Lung (tissue), 17 donors: ENCODE measurements at places on chromosomes 16 and 17.

DNA sequence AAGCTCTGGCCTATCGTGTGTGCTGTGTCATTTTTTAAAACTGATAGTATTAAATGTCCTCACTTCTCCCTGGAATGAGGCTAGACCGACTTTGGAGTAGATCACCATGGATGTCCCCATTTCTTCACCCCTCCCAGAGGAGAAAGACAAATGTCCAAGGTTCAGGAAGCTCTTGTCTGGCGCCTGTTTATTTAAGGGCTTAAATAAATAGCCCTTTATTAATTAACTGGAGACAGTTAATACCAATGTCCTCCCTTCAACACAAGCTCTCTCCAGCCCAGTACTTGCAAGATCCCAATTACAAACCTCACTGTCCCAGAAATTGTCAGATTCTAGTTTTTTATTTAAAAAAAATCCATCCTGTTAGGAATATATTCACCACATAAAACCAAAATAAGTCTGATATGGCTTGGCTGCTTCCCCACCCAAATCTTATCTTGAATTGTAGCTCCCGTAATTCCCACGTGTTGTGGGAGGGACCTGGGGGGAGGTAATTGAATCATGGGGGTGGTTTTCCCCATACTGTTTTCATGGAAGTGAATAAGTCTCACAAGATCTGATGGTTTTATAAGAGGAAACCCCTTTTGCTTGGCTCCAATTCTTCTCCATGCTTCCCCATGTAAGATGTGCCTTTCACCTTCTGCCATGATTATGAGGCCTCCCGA, 344.4 kb downstream of the SHISA9 start:
- DNase-seq: no peak

DNA sequence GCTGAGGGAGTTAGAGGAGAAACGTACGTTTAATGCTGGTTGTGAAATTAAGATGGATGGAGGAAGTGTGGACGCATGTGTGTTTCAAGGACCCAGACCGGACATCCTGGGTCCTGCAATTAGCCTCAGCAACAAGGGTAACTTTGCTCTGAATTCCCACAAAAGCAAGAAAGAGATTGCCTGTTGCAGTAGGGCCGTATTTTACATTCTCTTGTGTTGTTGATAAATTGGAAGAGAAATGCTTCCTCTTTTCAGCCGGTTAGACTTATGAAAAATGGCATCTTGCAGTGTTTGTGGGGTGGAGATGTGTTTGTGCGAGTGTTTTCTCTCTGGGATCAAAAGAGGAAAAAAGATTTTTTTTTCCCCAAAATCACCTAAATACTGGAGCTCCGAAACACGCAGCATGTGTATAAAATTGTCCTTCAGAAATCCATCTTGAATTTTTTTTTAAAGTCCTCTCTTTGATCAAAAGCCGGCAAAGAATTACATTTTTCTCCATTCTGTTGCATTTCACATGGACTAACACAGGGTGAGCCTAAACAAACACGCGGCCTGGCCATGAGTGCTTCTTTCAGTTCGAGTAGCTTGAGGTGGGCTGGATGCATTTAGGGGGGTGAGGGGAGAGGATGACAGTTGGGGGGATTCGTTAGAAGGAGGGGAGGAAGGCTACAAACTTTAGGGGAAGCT, 251.6 kb downstream of the C16orf95 start:
- DNase-seq: no peak

DNA sequence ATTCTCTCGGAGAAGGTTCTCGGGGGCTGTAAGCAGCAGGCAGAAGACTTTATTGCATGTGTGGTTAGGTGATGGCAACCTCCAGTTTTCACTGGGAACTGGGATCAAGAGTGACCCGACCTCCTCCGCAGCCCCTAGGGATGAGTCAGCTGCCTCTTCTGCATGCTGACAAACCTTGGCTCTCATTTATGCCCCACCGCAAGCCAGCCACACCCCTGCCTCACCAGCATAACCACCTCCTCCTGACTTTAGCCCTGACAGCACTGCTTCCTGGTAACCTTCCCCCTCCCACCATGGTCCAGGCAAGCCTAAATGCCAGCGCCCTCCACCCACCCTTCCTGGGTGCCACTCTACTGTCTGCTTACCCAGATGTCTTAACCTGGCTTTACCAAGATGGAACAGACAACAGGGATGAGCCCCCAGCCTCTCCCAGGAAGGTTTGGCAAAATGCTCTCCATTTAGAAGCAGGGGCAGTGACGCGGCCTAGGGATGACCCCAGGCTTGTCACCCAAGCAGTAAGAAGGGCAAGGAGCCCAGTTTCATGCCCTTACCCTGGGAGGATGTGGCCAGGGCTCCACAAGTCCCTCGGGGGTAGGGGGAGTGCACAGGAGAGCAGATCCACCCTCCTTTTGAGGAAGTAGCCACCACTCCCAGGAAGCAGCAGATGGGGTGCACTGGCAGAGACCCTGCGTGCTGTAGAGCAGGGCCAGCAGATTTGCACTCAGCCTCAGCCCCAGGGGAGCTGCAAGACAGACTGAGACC, 73.5 kb downstream of the GOSR1 start:
- DNase-seq: no peak

GRCh38 chr17:53765609-53766008, 57.1 kb upstream of the KIF2B start:
- no peak for DNase-seq

DNA sequence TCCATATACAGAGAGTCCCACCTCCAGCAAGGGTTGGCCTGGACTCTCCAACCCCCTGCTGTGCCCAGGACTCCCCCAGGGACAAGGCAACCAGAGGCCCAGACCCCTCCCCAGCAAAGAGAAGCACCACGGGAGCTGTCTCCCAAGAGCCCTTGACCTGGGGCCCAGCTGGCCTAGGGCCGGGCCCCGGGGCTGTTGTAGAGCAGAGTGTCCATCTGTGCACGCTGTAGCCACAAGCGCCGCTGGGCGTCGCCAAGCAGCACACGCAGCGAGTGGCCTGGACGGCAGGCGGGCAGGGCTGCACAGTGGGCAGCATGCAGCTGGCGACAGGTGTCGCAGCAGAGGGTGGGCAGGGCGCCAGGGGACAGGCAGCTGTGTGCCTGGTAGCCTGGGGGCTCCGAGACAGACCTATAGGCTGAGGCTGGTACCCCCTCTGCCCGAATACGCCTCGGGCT, 4.3 kb downstream of the SPATA2L start:
- DNase-seq: no peak

GRCh38 chr17:17907469-17907868, 64.7 kb downstream of the TOM1L2 start:
- DNase-seq: no peak

DNA sequence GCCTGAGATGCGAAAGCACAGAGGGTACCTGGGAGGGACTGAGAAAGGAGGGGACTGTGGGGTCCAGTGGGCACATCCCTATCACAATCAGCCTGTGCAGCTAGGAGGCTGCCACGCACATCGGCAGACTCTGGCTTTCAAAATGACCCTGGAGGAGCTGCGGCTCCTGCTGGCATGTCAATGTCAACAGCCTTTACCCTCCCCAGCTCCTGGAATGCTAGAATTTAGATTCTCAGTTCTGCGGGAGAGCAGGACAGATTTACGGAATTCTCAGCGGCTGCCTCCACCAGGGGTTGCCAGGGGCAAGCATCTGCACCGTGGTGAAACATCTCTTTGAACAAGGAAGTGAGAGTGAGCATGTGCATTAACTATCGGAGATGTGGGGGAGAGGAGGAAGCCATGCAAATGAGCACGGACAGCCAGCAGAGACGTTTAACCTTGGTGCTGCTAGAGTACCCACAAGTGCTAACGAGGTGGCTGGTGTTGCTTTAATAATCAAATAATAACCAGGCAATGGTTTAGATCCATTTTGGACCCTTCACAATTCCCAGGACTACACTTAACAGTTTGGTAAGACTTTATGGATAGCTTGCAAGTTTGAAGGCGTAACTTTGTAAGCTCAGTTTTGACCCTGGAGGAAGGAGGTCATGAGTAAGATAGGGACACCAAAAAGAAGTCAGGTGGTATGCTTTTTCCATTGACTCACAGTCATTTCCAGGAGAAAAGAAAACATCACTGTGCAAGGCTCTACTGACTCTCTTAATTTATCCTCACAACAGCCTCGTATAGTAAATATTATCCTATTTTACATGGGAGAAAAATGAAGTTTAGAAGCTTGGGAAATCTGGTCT, 54.1 kb downstream of the XYLT1 start:
- peak; percentile 42 for DNase-seq

- DNase-seq: no peak
Measured at GRCh38 chr17:65925606-65926307, 266.2 kb downstream of the CEP112 start.

GRCh38 chr17:79750650-79751545, 20.2 kb downstream of the ENPP7 start:
- DNase-seq: no peak

DNA sequence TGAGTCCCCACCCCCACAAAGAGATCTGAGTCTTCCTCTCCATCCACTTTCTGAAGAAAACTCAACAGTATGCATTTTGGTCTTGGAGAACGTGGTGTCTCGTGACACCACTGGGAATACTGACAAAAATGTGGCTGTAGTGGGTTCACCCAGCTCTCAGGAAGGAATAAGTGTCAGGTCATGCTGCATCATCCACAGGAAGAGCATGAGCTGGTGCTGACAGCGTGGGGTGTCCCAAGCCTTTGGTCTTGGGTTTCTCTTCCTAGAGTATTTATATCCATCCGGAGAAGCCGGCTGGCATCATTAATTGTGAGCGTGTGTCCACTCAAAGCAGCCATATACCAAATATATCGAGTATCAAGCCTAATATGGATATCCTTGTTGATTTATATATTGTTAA, 55.9 kb downstream of the C17orf67 start:
- DNase-seq: peak; percentile 20

DNA sequence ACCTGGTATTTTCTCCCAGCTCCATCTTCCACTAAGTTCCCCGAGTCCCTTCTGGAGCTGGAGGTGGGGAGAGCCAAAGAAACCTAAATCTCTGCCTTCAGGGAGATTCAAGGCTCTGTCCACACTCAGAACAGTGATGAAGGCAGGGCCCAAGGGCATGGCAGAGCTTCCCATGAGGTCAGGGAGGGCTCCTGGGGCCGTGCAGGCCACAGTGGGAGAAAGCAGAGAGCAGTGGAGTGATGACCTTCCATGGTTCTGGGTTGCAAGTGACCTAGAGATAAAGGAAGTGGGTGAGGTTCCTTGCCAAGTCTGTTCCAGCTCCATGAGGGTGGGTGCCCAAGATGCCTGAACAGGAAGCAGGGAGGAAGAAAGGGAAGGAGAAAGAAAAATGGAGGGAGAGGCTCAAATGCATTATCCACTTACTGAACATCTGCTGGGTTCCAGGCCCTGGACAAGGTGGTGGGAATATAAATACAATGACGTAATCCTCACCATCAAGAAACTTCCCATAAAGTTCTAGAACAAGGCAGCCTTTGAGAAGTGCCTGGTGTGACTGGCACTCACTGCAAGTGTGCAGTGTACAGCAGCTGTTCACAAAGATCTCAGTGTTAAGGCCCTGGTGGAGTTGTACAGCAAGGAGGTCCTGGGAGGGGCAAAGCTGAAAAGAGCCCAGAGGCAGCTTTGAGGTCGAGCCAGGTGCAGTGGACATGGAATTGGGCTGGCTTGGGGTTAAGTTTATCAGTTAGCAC, 13.3 kb downstream of the TBKBP1 start:
- peak; percentile 56 for DNase-seq

DNA sequence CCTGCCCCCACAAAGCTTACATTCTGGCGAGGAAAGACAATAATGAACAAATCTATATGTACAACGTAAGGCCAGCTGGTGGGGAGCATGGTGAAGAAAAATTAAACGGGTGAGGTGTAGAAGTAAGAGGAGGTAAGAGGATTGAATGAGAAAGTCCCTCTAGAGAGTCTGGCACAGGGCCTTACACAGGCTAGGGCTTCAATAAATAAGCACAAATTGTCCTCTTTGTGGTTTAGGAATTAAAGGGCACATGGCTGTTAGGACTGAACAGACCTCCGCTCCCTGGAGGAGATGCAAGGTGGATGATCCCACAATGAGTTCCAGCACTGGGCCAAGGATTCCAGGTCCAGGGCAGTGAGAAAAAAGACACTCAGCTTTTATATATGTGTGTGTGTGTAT, 43.1 kb upstream of the HAPSTR1 start:
- DNase-seq: no peak

- peak; percentile 38 for DNase-seq
Measured at GRCh38 chr17:81870131-81870980, 781 bp downstream of the ARHGDIA start.

- DNase-seq: no peak
Measured at GRCh38 chr17:60436676-60437075, 14.4 kb downstream of the CHCT1 start.

GRCh38 chr16:6926341-6926740, 406.3 kb upstream of the RBFOX1 start:
- no peak for DNase-seq

GRCh38 chr16:4780235-4780634, 7.9 kb downstream of the SEPTIN12 start:
- no peak for DNase-seq

DNA sequence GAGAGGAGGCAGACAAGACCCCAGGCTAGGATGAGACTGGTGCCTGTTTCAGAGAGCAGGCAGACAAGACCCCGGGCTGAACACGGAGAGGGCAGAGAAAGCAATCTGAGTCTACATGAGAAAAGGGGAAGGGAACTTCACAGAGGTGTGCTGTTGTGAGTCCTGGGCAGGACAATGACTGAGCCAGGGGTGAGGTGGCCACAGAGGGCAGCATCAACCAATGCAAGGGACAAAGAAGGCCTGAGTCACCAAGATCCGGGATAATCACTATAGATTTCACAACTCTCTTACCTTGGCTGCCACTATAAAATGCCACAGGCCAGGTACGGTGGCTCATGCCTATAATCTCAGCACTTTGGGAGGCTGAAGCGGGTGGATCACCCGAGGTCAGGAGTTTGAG, 89.0 kb downstream of the SLC39A11 start:
- DNase-seq: no peak

DNA sequence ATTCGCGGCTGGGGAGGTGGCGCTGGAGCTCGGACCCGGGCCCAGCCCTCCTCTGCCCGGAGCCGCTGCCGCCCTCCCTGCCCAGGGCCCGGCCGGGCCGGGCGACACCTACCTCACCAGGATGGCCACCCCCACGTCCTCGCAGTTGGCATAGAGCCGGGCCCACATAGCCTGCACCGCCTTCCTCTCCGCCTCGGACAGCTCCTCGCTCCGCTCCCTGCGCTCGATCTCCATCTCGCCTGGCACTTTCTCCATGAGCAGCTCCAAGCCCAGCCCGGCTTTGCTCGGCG, 276 bp downstream of the CYGB start:
- peak; percentile 61 for DNase-seq

DNA sequence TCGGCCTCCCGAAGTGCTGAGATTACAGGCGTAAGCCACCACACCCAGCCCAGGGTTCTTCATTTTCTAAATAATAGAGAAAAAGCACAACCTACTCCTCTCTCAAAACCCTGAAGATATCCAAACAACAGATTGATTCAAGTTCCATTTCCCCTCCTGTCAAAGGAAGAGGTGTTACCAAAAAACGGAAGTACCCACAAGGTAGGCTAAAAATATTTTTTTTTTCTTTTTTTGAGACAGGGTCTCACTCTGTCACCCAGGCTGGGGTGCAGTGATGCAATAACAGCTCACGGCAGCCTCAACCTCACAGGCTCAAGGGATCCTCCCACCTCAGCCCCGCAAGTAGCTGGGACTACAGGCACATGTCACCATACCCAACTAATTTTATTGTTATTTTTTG, 18.9 kb downstream of the UTP6 start:
- no peak for DNase-seq
